ENCODE measurements at places on chromosomes 7 and 10.

DNA sequence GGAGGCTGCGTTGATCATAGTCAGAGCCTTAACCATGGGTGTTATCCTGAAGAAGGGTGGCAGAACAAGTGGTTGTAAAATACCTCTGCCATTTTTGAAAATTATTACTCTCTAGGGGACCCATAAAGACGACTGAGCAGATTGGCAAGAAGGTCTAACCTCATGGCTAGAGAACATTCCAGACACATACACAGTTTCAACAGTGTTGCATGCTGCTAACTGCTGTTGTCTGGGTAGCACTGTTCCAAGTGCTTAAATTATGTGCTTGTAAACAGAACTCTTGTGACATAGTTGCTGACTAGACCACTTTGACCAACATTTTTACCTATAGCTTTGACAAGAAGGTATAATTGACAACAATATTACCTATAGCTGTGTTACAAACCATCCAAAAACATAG is 46.1 kb upstream of the FOXP2 start:
- no peak for DNase-seq

DNA sequence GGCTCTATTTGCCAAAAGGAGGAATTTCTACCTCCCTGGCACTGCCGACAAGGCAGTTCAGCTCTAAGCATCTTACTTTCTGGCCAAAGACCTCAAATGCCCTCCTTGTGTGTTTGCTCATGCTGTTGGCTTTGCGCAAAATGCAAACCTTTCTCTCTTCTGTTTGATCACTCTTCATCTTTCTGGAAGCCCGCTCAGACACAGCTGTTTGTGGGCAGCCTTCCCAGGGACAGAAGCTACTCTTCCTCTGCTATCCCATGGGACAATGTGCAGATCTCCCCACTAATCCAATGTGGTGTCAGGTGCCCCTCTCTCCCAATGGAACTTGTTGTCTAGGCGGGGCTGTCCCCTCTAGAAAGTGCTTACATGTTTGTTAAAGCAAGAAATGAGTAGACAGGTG is 278.7 kb downstream of the CCSER2 start:
- no peak for DNase-seq

DNA sequence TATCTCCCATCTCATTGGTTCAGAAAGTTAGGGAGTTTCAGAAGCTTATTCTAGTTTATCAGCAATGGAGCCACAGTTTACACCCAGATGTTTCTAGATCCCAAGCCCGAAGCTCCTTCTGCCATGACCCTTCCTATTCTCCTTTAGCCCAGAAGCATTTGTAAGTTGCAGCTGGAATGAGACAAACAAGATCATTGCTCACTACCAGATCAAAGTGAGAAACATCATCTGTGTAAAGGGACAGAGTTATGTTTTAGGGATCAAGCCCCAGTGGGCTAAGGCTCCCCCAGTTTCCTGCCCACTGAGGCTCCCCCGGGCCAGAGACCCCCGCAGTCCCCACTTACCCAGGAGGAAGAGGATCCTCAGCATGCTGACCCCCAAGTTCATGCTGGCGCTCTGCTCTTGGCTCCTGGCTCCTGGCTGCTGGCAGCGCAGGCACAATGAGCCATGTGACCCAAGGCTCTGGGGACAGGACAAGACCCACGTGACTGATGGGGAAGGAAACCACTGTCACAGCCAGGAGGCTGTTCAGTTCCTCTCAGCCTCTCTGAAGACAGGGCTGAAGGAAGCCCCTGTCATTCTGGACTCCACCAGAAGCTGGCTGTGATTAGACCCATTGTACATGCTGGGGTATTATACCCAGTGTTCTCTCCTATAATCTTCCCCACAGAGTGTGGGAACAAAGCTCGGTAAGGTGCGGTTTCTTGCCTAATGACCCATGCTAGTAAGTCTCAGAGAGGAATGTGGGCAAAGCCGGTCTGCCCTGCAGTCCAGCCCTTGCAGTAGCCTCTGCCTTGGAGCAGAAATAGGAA is at the start of gene TMEM273:
Gene TMEM273 (minus strand): TSS at position 442 of the 812 bp plus-strand sequence. CDS start 55 bp downstream, at position 387.
- DNase-seq = no peak

- no peak for DNase-seq
Observed at GRCh38 chr7:150980663-150981062, 2.5 kb upstream of the KCNH2 start.

- DNase-seq = no peak
Observed at GRCh38 chr10:78752221-78752620, 316.5 kb upstream of the ZMIZ1 start.

- peak; percentile 9 for DNase-seq
Observed at GRCh38 chr7:35424869-35425495, 171.1 kb upstream of the TBX20 start.

DNA sequence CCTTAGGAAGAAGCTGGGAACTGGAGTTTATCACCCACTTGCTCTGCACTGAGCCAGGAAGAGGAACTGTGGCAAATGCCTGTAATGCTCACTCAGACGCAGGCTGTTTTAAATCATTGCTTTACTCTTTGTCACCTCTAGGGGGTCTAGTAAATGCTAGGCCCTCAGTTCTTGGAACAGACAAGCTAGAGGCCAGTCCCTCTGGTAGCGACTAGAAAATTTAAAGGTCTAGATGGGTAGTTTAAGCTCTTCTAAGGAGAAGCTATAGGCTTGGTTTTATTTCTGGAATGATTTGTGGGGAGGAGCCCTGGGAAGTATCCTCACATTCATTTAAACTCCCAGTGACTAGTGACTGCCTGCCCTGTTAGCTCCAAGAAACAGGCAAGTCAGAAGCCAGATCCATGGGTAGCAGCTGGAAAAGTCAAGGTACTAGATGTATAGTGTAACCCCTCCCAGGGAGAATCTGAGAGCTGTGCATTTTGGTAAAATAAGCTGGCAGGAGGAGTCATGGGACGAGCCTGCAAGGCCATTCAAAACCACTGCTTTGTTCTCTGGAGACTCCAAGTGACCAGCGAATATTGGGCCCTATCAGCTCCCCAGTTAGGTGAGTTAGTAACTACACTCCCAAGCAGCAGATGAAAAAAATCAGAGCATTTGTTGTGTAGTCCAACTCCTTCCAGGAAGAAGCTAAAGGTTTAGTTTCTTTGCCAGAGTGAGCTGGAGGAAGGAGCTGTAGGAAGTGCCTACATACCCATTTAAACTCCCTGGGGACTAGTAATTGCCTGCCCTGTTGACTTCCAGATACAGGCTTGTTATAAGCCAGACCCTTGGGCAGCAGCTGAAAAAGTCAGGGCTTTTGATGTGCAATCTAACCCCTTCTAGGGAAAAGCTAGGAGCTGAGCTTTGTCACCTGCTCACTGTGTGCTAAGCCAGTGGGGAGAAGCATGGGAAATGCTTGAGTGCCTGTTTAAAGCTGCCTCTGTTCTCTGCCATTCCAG is 68.9 kb downstream of the DYNC1I1 start:
- no peak for DNase-seq

DNA sequence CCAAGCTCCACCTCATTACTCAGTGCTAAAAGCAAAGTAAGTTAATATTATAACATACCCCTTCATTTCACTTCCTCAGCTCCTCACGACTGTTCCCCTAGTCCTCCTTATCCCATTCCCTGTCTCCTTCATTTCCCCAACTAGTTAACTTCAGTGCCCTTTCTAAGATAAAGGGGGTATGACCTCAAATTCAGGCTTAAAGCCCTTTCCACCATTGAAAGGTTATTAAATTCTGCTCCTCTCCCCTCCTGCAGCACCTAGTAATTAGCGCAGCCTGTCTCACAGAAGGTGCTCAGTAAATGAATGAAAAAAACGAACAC is 1.0 kb downstream of the CRPPA start:
- no peak for DNase-seq

- no peak for DNase-seq
Observed at GRCh38 chr7:46153951-46154787, 233.1 kb upstream of the IGFBP3 start.

DNA sequence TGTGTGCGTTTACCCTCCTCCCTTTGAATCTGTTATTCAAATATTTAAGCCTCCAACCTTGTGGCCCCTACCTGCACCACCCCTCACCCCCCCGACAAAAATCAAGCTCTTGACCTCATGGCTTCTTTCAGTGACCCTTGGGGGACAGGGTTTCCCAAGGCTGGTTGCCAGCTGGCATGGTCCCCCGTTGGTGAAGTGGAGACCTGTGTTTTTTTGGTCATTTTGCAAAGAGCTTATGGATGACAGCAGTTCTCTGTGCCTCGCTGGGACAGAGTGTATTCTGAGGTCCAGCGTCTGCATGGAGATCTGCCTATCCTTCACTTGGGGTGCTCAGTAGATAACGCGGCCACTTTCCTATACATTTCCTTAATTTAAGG is 111.0 kb downstream of the TCF7L2 start:
- DNase-seq = no peak

DNA sequence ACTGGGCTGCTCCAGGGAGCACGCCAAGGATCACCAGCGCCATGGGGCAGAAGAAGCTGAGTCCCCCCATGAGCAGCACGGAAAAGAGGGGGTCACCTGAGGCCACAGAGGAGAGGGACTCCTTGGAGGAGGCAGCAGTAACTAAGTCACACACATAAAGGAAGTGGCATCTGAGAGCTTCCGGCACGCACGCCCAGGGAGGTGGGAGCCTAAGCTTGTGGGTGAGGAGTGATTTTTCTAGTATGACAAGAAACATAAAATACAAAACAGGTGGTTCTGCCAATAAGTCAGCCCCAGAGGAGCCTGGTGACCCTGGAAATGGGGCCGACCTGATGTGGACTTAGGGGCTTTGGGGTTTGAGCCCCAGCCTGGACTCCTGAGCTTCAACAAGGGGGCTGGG is 60.8 kb downstream of the CARD11 start:
- no peak for DNase-seq

- no peak for DNase-seq
Observed at GRCh38 chr7:117230276-117231046, 92.4 kb downstream of the WNT2 start.

DNA sequence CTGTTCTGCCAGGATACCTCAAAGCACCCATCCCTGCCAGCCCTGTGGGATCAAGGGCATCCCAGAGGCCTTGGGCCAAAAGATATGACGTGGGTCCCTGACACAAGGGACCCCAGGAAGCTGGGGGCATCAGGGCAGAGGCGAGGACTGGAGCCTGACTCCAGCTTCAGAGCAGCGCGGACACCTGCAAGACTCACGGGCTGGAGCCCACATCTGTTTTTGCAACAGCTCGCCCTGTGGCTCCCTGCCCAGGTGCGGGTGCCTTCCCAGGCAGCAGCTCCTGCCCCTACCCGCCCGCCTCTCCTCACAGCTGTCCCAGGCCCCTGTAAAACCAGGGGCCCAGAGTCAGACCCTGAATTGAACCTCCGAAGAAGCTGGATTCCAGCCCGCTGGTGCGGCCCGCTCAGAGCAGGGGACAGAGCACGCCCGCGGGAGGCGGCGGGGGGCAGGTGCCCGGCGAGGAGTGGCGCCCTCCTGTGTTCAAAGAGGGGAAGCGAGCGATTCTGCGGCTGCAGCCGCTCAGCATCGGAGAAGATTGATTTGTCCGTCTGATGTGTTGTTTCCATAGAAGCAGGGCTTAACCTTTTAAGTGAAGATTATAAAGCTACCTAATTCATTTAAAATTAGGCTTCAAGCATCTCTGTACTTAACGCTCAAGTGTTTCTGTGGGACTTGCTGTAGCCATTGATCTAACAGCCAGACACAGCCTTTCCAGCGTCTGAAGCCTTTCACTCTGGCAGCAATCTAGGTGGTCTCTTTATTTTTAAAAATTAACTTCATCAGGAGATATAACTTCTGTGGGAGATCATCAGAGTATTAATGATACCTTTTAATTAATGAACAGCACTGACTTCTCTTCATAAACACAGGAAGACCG is 88.4 kb downstream of the BEND7 start:
- DNase-seq = no peak

DNA sequence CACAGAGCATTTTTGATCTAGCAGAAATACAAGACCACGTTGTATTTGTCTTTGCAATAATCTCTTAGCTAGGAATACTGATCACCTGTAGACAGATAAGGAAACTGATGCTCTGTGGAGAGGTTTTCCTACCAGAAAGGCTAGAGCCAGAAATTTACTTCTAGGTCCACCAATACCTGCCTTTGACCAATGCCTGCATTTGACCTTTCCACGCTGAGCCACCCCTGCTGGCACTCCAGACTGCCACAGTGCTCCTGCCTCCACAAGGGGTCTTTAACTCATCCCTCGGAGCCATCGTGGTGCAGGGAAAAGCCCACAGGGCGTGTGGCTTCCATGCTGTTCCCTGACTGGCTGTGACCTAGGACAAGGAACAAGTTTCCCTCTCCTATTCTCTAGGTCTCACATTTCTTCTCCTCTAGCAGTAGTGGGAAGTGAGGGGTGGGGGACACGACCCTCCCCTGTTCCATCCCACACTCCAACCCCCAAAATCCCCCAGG is 1.5 kb upstream of the ELN start:
- no peak for DNase-seq

DNA sequence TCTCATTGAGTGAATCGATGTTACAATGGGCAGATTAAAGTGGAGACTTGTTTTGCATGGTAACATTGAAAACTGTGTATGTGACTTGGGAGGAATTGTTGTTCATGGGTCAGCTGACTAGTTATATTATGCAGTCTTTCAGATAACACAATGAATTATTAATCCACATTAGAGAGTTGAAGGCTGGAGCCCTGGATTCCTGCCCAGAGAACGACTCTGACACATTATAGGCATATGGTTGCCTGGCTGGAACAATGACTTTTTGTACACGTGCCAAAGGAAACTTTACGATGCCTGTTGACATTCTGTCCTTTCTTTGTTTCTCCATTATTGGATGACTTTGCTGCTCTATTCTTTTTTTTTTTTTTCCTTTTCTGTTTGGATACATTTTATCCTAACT is 52.3 kb upstream of the TMEM229A start:
- DNase-seq = no peak

- no peak for DNase-seq
Observed at GRCh38 chr7:22181663-22182062, 175.3 kb downstream of the RAPGEF5 start.

DNA sequence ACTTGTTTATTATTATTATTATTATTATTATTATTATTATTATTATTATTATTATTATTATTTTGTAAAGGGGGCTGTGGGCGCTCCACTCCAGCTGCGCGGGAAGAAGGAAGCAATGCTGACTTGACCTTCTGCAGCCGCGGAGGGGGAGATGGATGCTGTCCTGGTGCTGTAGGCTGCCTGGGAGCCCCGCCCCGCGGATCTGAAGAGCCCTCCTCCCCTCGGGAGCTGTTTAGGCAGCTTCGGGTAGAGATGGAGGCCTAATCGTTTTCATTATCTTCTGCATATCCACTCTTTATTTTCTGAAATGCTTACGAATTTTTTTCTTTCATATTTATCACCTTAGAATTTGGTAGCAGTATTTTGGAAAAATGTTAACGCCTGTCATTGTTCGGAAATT is 101.2 kb upstream of the KLF6 start:
- DNase-seq = no peak

DNA sequence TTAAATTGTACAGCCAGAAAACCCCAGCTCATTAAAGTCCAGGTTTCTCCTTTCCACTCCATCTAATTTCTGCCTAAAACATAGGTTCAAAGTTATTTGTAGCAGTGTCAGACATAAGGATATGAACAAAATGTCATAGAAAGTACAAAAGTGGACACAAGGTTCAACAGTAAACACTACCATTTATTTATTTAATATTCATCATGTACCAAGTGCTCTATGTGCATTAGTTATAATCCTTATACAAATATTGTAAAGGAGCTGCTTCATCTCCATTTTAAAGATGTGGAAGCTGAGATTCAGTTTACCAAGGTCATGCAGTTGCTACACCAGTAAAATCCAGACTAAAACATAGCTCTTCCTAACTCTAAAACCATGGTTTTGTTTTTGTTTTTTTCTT is 52.0 kb upstream of the CDK1 start:
- DNase-seq = no peak

- no peak for DNase-seq
Observed at GRCh38 chr10:6473901-6474370, 106.1 kb downstream of the PRKCQ start.

GRCh38 chr10:44512431-44513022 is 127.6 kb upstream of the CXCL12 start:
- DNase-seq = no peak

- no peak for DNase-seq
Observed at GRCh38 chr7:98119256-98119918, 12.7 kb downstream of the LMTK2 start.
